Breast epithelium (tissue), 4 donors: ENCODE measurements at places on chromosomes 1 and 21. TPM values are rescaled to one million over a fixed set of nuclear protein-coding genes. Genes with fewer than 3 reads are reported as not detected.
A peak's percentile ranks its signal among the peaks of the same experiment; 100 is the strongest.

DNA sequence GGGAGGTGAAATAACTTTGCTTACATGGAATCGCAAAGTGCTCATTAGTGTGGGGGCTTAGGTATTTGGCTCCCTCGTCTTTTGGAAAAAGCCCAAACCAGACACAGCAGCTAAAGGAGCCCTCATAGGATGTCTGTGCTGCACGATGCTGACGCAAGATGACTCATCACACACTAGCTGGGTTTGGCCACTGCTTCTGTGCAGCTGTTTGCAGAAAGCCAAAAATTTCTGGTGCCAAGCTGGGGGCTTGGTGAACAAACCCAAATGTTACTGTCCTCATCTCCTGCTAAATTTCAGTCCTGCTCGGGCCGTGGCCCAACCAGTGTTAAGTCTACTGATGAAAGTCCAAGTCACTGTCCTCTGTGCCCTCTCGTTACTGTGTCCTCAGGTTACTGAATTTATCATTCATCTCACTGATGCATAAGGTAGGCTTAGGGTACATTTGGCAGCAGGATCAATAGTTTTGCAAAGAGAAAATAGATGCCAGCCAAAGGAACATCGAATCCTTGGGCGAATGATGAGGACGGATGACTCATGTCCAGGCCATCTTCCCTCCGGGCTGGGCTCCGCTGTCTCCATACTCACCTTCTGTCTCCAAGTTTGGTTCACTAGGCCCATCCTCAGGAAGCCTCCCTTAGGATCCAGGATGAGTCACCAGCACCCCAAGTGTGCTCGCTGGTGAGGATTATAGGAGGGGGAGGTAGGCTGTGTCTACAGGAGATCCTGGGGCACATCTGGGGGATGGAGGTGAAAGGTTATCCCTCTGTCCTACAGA lies 177.7 kb downstream of the ADSS2 start:
- H3K36me3 ChIP-seq, result no peaks in the 10 kb centered on the region
- no peaks in the 10 kb centered on the region for H3K27me3 ChIP-seq
- no peaks in the 10 kb centered on the region for H3K4me1 ChIP-seq
- peak overlapping the region; percentile 54 for H3K27ac ChIP-seq
- DNase-seq, result peak; percentile 36
- peak overlapping the region; percentile 3 for H3K4me3 ChIP-seq

DNA sequence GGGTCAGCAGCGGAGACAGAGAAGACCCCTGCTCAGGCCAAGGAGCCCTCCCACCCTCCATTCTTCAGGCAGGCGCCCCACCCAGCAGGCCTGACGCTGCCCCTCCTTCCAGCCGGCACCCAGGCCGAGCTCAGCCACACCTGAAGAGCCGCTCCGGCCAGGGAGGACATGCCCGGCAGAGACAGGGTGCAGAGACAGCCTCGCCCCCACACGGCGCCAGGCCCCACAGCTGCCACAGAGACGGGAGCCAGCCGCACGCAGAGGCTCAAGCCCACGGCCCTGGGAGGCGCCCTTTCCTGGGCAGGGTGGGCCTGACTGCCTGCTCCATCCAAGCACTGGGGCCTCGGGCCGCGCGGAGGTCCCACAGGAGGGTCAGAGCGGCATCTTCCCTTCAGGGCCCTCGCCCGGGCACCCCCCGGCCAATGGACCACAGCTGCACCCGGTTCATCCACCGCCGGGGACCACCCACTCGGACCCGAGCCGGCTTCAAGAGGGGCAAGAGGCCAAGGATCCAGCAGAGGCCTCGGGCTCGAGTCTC lies 5.2 kb downstream of the TTLL10 start:
- no peak overlapping the region for H3K4me3 ChIP-seq
- H3K4me1 ChIP-seq, result no peaks in the 10 kb centered on the region
- no peak for DNase-seq
- H3K27me3 ChIP-seq, result peaks cover under 1% of the 10 kb centered on the region
- H3K36me3 ChIP-seq, result no peaks in the 10 kb centered on the region
- H3K27ac ChIP-seq, result no peak overlapping the region

GRCh38 chr1:113975211-113975895 lies 3.9 kb upstream of the OLFML3 start:
- DNase-seq, result no peak
- peaks cover 7% of the 10 kb centered on the region for H3K36me3 ChIP-seq
- H3K27ac ChIP-seq, result no peak overlapping the region
- no peak overlapping the region for H3K4me3 ChIP-seq
- H3K4me1 ChIP-seq, result no peaks in the 10 kb centered on the region

GRCh38 chr1:170321113-170321512 lies 175.4 kb downstream of the NTMT2 start:
- DNase-seq, result no peak
- no peaks in the 10 kb centered on the region for H3K36me3 ChIP-seq
- no peaks in the 10 kb centered on the region for H3K27me3 ChIP-seq
- H3K4me3 ChIP-seq, result no peak overlapping the region

Gene PLEKHA6
- total RNA-seq, result 17.7 TPM

Gene RAVER2
- total RNA-seq, result 21.1 TPM

Gene NUP210L
- total RNA-seq, result not detected

Gene TBX15
- total RNA-seq, result 5.9 TPM
